ENCODE measurements at places on chromosomes 2 and 18.
A peak's percentile ranks its signal among the peaks of the same experiment; 100 is the strongest.

DNA sequence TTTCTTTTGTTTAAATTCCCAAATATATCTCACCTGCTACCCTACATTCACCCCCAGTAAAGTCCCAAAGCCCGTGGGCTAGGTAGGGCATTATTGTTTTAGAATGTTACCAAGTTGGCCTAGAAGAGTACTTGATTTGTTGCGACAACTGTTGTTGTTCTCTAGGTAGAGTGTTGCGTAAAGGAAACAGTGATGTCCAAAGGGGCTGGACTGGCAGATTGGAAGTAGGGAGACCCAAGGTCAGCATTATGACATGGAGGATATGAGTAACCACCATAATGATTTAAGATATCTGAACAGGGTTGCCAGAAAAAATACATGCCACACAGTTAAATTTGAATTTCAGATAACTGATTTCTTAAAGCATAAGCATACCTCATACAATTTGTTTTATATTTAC is 39.2 kb downstream of the SCN1A start:
- no peak for DNase-seq

GRCh38 chr2:221767106-221768012 is 195.3 kb upstream of the EPHA4 start:
- DNase-seq = no peak

DNA sequence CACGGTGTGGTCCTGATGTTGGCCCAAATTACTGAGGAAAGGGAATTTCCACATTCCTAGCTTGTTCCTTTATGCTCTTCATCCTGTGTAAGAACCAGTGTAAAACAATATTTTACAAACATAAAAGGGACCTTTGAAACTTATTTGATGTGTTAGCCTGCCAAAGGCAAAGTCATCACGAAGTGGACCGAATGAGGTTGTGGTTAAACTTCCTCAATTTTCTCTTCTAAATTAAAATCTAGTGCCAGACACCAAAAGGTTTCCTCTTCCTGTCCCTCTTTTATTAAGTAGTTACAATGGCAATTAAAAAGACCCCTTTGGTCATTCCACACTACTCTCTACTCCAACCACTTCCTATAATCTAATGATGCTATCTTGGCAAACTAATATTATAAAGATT is 279.8 kb downstream of the AFF3 start:
- DNase-seq = no peak

GRCh38 chr2:50627505-50627904 is 404.4 kb downstream of the NRXN1 start:
- no peak for DNase-seq

GRCh38 chr2:200740907-200741306 is 70.8 kb upstream of the BZW1 start:
- DNase-seq = no peak

GRCh38 chr2:18585526-18585925 is 3.8 kb downstream of the NT5C1B start:
- DNase-seq = no peak

GRCh38 chr2:144330951-144331673 is 188.8 kb downstream of the ZEB2 start:
- DNase-seq = no peak

- no peak for DNase-seq
Measured at GRCh38 chr18:11145413-11146191, 3.8 kb downstream of the PIEZO2 start.

DNA sequence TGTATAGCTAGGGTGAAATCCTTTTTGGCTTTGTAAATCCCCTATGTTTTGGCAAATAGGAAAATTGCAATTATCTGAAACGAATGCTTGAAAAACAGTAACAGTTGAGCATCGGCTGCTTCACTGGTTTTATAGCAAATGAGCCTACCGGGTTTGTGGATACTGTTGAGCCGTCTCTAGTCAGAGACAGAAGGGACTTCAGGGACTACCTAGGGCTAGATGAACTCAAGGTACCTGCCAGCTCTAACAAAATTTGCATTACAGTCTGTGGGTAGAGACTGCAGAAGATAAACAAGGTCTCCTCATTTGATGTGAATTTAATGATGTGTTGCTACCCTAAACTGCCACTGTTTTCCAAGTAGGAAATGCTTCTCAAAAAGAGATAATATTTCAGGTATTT is 101.1 kb downstream of the EML6 start:
- no peak for DNase-seq

DNA sequence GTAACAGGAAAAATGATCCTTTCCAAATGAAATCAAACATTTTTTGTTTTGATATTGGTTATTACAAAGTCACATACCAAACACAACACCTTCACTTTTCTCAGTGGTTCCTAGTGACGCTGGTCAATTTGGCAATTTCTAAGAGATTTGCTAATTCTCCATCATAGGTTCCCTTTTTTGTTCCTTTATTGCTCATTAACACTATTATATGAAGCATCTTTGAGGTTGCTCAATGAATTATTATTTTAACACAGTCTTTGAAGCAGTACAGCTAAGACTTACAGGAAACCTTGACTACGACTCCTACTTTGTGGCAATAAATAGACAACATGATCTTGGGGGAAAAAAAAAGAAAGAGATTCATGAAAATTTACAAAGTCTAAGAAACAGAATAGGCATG is 152.2 kb upstream of the VRK2 start:
- DNase-seq = no peak

DNA sequence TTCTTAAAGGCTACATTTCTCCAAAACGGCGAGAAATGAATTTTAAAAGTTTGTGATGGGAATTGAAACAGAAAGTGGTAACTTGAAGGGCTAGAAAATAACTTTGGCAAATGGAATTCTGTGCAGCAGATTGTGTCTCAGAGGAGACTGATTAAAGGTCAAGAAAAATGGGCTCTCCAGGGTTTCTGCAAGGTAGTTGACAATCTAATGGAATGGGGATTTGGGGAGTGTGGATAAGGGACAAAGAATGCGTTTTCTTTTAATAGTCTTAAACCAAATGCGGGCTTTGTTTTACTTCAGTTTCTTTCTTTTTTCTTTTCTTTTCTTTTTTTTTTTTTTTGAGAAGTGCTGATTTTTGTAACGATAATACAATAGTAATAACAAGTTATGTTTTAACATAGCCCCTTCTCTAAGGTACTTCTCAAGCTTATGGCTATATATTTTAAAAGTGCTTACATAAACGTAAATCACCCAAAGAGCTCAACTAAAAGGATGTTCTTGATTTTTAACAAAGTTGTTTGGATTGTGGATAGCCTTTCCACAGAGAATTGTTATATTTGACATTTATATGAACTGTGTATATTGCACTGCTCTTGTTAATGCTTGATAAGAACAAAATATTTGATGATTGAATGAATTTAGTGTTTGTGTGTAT is 36.6 kb downstream of the CAMKMT start:
- no peak for DNase-seq

DNA sequence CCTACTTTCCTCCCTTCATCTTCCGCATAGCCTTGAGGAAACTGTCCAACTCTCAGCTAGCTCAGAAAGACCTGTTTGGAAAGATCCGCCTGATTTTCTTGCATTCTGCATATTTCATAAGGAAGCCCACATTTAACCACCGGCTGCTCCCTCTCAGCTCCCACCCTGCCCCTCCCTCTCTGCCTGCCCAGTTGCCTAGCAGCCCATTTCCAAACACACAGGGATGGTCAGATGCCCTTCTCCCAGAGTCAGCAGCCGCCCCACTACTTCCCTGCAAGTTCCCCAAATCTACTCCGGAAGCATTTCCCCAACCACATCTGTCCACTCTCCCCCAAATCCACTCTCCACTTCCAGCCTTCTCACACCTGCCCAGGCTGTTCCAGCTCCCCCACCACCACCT is 96.0 kb downstream of the TNS1 start:
- no peak for DNase-seq

DNA sequence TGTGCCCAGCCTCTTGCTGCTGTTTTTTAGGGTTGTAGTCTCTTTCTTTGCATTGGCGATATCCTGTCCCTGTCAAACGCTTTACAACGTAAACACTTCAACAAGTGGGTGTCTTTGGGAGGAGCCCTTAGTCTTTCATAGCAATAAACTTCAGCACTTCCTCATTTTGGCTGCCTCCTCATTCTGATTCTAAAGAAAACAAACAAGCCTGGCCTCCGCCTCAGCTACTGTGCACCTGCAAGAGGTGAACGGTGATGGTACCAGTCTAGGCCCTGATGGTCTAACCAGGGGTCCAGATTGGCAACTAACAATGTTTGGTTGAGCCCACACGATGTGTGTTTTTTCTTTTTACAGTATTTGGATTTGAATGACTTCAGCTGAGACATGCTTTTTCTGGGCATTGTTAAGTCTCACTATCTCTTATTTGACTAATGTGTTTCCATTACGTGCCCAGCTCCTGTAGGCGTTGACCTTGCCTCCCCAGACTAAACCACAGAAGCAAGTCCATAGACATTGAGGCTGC is 53.2 kb upstream of the CUL3 start:
- peak; percentile 79 for DNase-seq

DNA sequence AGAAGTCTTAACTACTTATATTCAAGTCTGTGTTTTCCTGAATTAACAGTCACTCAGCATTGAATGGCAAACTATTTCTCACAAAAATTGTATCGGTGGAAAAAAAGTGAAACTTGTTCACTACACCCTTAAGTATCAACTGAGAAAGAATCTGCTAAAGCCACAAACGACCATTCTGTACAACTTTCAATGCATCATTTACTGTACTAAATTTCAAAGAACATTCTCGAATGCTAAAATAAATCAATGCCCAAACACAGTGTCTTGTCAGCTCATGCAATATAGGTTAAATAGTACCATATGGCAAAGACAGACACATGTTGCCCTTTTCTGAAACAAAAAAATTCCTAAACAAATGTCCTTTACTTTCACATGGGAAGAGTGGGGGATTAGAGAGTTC is 9.0 kb downstream of the ZNF516 start:
- DNase-seq = no peak

DNA sequence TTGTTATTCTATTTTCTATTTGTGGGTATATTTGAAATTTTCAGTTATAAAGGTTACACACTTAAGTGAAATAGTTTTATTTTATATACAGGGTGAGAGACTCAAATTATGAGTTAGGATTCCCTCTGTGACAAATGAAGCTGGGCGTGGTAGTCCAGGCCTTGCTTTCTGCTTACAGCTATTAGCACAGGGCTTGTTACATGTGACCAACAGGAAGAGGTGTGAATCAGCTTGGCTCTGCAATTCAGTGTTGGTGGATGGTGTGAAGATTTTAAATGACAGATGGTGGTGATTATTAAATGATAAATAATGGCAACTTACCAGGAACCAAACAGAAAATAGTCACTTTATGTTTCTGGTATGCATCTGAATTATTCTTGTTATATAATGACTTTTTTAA is 64.4 kb upstream of the NOSTRIN start:
- no peak for DNase-seq

DNA sequence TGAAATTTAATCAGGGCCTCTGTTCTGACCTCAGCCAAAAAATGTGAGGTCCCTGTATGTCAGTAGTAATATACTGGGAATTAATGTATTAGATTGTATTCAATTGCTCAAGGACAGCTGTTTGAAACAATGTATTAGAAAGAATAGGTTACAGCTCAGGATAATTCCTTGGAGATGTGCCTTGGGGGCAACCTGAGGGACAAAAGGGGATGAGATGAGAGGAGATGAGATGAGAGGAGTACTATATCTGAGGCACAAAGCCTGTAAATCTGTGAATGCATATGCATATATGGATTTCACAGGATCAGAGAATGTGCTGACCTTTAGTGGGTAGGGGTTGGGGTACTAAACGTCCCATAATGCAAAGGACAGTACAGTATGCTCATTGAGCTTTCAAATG is 80.9 kb downstream of the NRXN1 start:
- no peak for DNase-seq

- peak; percentile 74 for DNase-seq
Measured at GRCh38 chr2:169131587-169132512, 62.5 kb downstream of the DHRS9 start.

- DNase-seq = peak; percentile 16
Measured at GRCh38 chr2:59622599-59623308, 930.7 kb downstream of the BCL11A start.

DNA sequence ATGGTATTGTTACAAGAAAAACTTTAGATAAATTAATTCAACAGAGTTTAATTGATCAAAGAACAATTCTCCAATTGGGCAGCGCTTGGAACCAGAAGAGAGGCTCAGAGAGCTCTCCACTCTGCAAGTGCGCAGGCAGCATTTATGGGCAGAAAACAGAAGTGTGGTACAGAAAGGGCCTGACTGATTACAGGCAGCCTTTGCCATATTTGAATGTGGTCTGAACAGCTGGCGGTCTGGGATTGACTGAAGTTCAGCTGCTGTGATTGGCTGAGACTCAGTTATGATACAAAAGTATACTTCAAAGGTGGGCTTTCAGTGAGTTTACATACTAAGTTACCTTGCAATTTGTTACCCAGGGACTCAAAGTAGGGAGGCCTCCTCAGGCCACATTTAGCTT is 301.3 kb upstream of the ID2 start:
- DNase-seq = no peak

DNA sequence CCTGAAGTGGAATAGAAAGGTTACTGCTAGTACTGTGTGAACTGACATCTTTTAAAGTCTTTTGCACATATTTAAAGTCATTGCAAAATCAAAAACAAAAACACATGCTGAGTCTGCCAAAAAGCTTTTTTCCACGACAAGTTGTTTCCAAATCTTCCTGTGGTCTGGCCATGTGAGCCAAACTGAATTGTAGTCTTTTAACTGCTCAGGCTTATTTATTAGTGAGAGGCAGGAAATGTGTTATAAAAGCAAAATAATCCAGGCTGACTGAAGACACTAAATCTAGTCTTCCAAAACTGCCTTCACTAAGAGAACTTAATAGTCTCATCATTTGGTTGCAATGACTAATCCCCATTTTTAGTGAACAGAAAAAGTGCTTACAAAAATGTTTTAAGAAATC is 2.3 kb downstream of the KRCC1 start:
- no peak for DNase-seq

DNA sequence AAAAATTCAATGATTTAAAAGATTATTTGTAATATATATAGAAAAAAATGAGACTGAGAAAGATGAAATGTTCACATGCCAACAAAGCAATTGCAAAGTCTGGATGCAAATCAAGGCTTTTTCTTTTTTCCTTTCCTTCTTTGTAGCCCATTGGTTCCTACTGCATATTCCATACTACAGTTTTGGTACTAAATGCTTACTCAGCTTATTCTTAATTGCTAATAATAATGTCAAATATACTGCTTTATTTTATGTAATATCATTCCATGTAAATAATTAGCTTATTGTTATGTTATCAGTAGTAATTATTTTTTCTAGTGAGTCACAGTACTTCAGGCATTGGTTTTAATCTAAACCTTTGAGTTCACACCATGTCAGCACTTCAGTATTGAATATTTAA is 407.4 kb upstream of the LRRTM1 start:
- no peak for DNase-seq

DNA sequence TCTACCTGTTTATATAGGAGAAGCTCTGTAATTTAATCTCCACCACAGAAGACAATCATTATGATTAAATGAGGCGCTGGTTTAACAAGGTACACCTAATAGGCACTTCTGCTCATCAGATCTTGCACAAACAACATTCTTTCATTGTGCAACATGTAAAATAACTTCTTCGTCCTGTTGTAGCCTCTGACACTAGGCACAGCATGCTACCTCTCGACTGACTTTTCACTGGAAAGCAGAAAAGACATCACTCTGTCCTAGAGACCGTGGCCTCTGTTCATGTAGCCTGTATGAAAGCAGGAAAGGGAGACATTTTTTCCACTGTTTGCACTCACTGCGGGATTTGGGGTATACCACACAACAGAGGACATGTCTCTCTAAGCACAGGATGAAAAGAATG is 316.5 kb downstream of the IRS1 start:
- DNase-seq = no peak

All from germinal center (tissue), 1 donor.